ENCODE measurements at places on chromosomes 7 and 10.

DNA sequence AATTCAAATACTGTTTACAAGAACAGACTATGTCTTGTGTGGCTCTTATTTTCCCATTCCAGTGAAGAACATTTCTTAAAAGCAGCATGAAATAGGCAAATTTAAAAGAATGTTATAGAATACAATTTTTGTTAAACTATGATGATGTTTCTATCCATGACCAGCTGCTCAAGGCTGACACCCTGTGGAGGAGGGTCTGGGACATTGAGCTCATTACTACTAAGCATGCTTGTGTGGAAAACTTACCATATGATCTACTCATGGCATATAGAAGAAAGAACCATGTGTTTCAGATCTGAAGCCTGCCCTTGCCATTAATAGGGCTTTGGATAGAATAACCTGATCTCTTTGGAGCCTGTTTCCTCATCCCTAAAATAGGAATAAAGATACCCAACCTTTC is 125.0 kb downstream of the FOXP2 start:
- no peak for DNase-seq

- DNase-seq = no peak
Observed at GRCh38 chr7:303884-304573, 14.1 kb downstream of the FOXL3 start.

DNA sequence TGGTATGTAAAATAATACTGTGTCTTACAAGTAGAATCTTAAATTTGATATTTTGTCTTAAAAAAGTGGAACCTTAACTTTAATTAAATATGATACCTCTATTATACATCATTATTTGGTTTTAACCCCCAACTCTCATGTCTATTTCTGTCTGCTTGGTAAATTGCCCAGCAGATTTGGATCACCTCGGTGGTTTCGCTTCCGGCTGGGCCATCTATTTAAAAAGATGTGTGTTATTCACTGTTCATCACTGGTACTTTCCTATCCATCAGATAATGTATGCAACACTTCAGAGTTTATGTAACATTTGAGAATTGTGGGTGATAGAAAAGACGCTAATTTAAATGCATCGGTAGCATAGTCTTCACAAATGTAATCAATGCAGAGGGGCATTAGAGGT is 119.7 kb downstream of the SND1 start:
- no peak for DNase-seq

DNA sequence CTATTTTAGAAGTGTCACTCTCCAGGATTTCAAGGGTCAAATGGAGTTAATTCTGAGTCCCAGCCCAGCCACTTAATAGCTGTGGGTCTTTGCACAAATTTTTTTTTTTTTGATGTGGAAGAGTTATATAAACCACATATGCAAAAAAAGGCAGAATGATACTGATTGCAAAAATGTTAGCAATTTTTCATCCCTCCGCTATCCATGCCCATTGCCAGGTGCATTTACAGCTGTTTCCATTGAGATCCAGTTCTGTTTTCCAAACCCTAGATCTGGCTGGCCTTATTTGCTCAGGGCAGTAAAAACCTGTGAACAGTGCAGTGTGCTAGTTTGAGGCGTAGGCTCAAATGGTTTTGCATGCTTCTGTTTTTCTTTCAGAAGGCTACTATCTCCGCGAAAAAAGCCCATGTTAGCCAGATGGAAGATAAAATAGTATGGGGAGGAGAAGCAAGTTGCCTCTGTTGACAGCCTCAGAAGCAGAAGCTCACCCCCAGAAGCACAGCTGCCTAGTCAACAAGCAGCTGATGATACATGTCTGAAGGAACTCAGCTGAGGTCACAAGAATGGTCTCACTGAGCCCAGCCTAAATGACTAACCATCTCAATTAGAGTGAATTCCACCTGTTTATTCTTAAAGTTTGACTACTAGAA is 997 bp upstream of the ZNF138 start:
- no peak for DNase-seq

- no peak for DNase-seq
Observed at GRCh38 chr10:124381011-124381611, 37.6 kb downstream of the OAT start.

DNA sequence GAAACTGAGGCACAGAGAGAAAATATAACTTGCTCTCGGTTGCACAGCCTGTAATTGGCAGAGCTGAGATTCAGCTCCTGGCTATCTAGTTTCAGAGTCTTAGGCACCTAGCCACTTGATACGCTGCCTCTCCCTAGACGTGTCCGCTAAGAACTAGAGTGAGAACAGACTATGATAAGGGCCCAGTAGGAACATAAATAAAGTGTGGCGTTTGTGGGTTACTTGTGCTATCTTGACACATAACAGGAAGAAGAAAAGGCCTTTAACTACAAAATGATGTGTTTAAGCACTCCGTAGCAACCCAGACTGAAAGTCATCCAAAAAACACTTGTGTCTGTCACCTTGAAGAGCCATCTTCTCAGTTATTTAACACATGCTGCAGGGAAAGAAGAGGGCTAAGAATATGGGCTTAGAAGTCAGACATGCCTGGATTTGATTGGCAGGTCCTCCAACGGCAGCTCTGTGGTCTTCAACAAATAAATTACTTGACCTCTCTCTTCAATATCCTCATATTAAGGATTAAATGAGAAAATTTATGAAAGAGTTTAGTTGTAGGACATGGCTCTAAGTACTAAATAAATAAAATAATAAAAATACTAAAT is 96.2 kb downstream of the SGMS1 start:
- no peak for DNase-seq

- no peak for DNase-seq
Observed at GRCh38 chr7:4937411-4937810, 21.6 kb downstream of the MMD2 start.

Measured in activated CD8-positive, alpha-beta memory T cell treated with anti-CD3 and anti-CD28 coated beads for 24 hours (primary cell).